Bronchial epithelial cell (primary cell): ENCODE measurements at places on chromosomes 6 and 20.
A peak's percentile ranks its signal among the peaks of the same experiment; 100 is the strongest.

GRCh38 chr6:11804701-11805100 lies 26.1 kb upstream of the ADTRP start:
- DNase-seq, result no peak

DNA sequence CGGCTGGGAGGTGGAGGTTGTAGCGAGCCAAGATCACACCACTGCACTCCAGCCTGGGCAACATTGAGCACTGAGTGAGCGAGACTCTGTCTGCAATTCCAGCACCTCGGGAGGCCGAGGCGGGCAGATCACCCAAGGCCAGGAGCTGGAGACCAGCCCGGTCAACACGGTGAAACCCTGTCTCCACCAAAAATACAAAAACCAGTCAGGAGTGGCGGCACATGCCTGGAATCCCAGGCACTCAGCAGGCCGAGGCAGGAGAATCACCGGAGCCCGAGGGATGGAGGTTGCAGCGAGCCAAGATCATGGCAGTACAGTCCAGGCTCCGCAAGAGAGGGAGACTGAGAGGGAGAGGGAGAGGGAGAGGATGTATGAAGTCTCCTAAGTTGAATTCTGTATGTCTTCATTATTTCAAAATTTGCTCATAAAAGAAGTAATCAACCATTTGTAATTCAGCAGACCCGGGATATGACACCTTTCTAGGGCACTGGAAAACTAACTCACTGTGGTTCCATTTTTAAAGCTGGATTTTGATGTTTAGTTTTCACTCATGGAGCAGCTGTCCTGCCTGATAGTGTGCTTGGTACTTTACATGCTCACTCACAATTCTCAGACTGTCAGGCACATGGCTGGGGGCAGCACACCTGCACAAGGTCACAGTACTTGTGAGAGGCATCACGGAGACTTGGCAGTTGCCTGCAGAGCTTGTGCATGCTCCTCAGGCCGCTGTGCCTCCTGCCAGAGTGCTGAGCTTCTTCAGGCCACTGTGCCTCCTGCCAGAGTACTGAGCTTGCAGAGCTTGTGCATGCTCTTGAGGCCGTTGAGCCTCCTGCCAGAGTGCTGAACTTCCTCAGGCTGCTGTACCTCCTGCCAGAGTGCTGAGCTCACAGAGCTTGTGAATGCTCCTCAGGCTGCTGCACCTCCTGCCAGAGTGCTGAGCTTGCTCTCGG lies 106.2 kb downstream of the ERMARD start:
- no peak for DNase-seq

DNA sequence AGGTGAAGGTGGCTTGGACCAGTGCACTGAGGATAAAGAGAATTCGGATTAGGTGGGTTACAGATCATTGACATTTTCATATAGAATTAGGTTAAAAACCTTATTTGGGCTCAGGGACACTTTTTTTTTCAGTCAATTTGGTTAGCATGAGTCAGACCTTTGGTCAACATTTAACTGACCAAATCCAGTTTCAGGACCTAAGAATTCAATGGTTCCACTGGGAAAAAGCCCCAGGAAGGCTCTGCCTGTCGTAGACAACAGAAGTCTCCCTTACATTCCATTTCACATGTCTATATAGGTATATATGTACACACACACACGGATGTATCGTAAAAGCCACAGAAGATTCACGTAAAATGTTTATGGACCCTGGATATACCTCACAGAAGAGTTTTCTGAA lies 184.2 kb upstream of the RREB1 start:
- DNase-seq, result no peak

GRCh38 chr6:21886542-21887151 lies 293.1 kb downstream of the SOX4 start:
- DNase-seq, result peak; percentile 50

DNA sequence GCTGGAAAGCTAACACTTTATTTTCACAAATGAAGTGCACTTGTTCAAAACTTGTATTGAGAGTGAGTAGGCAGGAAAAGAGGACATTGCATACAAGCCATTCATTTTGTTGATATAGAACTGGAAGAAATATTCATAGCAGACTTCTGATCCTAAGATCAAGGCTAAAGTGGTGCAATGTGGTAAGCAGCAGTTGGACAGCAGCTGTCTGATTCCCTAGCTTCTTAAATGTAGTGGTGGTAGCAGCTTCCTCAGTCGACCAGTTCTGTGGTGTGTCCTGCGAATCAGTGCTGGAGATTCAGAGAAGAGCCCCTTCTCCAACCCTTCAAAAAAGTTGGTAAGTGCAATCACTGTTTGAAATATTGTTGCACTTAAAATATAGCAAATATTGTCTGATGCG lies 281.7 kb upstream of the GJE1 start:
- no peak for DNase-seq

DNA sequence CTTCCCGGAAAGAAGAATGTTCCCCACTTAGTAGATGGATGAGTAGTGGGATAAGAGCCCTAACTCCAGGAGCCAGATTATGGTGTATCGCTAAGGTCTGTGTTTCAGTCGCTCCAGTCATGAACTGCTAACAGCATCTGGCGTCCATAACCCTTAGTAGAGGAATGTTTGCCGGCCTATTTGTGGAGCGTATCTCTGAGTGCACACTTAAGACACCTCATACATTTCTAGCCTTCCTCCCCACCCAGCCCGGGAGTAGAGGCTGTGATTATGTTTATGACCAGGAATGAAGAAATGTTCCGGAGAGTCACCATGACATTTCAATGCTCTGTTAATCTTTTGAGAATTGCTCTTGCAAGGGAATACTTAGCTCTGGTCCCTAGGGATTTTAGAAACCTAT lies 251.1 kb upstream of the SOX4 start:
- no peak for DNase-seq

- no peak for DNase-seq
These were observed 127.5 kb downstream of the SYCP2 start for GRCh38 chr20:59805786-59806577.

- DNase-seq, result peak; percentile 50
These were observed 1.7 kb downstream of the SLC22A23 start for GRCh38 chr6:3455147-3455568.

DNA sequence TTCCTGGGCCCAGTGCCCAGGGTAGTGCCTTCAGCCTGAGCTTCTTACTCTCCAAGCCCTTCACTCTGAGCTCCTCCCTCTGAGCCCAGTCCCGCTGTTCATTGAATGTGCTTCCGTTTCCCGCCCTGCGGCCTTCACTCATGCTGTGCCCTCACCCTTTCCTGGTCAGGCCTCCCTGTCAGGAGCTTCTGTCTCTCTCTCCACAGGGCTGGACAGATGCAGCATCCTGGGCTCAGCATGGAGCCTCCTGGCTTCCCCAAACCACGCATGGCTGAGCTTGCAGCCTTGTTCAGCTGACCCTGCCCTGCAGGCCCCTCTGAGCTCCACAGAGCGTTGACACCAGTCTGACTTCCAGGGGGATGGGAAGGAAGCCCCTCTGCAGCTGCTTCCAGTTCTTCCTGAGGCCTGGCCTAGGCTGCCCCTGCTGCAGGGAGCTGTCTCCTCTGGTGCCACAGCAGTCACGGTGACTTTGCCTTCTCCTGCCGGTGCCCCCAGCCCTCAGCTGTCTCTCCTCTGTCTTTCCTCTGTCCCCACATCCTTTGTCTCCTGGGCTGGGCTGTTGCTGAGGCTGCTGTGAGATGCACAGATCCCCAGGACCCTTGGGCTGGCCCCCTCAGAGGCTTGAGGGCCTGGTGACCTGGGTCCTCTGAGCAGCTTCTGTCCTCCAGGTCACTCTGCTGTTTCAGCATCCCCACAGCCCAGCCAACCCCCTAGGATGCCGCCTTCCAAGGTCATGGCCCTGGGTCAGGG lies 7.9 kb upstream of the MYT1 start:
- DNase-seq, result no peak

- no peak for DNase-seq
These were observed 10.8 kb downstream of the DYNLRB1 start for GRCh38 chr20:34527016-34527415.

DNA sequence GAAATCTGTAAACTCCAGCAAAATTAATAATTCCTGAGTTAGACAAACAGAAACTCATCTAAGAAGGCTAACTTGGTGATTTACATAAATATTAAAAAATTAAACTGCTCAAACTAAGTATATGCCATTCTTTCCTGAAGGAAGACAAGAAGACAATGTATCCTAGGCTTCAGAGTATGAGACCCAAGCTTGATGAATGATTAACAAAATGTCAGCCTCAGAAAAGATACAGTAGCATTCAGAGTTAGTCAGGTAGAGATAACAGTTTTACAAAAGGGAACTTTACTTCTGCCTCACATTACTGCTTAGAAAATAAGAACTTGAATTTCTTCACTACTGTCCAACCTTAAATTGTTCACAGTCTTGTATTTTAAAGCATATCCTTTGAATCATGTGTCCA lies 12.0 kb downstream of the CSNK2A1 start:
- no peak for DNase-seq

GRCh38 chr6:45987856-45988255 lies 27.8 kb downstream of the CLIC5 start:
- DNase-seq, result no peak

DNA sequence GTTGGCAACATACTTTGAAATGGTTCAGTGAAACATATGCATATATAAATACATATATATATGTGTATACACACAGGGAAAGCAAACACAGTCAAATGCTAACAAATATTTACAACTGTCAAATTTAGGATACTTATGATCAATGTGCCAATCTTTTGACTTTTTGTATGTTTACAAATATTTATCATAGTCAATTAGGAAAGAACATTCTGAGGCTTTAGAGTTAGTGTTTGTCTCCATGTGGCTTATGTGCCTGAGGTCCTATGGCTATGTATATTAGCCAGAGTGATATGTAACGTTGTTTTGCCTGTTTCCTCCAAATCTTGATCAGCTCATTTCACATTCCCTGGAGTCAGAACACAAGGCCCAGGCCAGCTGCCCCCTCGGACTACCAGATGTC lies 126.5 kb upstream of the MAN1A1 start:
- DNase-seq, result no peak

GRCh38 chr6:74871757-74872156 lies 334.1 kb downstream of the COL12A1 start:
- DNase-seq, result peak; percentile 92

DNA sequence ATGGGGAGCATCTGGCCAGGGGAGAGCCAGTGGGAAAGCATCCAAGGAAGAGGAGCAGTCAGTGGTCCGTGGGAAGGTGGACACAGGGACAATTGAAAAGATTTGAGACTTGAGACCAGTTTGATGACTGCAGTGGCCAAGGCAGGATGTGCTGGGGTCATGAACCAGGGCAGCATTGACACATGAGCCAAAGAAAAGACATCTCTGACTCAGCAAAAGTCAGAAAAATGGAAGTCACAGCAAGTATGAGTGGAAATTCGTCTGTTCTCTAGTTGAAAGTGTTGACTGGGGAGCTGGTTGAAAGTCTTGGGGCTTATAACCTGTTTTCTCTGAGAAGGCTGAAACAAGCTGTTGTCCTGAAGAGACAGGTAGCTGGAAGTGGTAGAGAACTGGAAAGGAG lies 31.3 kb downstream of the RAB22A start:
- DNase-seq, result peak; percentile 28

- no peak for DNase-seq
These were observed 668.7 kb upstream of the SLC35B3 start for GRCh38 chr6:9103876-9104521.

- DNase-seq, result no peak
These were observed 23.3 kb upstream of the CST1 start for GRCh38 chr20:23774081-23774480.

GRCh38 chr6:111843347-111844147 lies 29.7 kb downstream of the FYN start:
- DNase-seq, result no peak

DNA sequence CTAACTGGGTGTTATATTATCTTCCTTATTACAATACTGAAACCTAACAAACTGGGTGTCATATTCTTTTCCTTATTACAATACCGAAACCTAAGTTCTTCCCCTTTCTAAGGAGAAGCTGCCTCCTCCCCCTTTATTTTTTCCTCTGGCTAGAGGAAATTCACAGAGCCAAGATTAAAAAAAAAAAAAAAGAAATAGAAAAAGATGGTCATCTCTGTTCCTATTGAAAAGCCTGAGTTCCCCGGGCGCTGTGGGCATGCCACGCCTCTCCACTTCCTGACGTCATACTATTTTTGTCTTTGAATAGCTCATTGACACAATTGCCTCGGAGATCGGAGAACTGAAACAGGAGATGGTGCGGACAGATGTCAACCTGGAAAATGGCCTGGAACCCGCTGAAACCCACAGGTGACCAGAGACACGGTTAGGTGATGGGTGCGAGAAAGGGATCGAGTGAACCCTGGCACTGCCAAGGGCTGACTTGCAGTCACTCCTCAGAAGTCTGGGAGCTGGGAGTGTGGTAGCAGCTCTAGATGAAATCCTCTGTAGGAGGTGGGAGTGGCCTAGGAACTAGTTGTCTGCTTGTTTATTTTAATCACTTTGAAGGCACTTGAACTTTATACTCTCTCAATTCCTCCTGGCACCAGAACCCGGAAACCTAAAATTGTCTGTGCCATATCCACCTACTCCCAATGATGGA lies 82.2 kb upstream of the NAA20 start:
- DNase-seq, result peak; percentile 80

- no peak for DNase-seq
These were observed 215.0 kb upstream of the RIN2 start for GRCh38 chr20:19543101-19543500.

DNA sequence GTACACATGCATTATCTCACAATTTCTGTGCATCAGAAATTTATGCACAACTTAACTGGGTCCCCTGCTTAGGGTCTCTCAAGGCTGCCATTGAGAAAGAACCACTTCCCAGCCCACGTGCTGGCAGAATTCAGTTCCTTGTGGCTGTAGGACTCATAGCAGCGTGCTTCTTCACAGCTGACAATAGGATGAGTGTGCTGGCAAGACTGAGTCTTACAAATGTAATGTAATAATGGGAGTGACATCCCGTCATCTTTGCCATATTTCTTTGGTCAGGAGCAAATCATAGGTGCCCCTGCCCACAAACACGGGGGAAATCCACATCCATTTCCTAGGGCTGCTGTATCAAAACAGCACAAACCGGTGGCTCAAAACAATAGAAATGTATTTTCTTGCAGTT lies 77.4 kb downstream of the FIG4 start:
- DNase-seq, result peak; percentile 80

DNA sequence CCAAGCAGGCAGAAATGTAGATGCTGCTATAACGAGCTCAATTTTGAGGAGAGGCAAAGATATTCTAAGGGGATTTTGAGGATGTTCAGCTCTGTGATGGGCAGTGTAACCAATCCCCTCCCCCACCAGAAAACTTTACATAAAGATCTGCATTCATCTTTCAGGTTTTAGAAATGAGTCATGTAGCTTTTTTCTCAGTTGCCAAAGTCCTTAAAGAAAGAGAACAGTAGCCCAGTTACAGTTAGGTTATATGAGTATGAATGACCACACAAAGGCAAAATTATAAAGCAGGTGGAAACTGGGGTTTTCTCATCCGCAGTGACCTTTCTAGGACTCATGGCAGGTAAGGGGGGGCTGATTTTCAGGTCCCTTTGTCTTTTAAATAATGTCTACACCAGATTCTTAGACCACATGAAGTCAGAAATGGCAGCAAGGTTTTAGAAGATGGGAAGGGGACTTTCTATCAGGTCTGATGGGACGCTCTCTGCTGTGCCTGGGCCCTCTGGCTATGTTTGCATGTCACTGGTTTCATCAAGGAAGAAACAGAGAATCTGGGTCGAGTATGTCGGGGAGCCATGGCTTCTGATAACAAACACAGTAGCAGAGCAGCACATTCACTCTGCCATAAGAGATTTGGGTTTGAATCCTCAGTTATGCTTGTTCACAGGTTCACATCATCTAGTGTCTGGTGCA lies 94.7 kb downstream of the CLIC5 start:
- DNase-seq, result peak; percentile 7

GRCh38 chr20:52454660-52455059 lies 263.1 kb upstream of the ZFP64 start:
- no peak for DNase-seq
